CD4-positive, alpha-beta T cell treated with Interleukin-4 for 1 hour (primary cell): ENCODE measurements at places on chromosomes 16 and 17.

DNA sequence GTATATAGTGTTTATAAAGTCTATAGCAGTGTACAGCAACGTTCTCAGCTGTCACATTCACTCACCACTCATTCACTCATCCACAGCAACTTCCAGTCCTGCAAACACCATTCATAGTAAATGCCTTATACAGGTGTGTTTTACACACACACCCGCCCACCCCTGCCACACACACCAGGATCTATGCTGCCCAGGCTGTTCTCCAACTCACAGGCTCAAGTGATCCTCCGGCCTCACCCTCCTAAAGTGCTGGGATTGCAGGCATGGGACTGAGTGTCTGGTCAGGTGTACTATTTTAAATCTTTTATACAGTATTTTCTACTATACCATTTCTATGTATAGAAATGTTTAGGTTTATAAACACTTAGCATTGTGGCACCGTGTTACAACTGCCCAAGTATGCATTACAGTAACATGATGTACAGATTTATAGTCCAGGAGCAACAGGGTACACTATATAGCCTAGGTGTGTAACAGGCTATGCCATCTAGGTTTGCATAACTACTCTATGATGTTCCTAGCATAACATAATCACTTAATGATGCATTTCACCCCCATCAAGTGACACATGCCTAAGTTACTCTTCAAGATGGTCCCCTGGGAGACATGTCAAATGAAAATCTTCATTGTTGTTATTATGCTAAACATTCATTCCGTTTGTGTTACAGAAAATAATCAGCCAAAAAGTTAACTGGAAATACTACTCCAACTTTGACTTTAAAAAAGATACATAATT lies 42.5 kb downstream of the CREBBP start:
- DNase-seq: no peak

DNA sequence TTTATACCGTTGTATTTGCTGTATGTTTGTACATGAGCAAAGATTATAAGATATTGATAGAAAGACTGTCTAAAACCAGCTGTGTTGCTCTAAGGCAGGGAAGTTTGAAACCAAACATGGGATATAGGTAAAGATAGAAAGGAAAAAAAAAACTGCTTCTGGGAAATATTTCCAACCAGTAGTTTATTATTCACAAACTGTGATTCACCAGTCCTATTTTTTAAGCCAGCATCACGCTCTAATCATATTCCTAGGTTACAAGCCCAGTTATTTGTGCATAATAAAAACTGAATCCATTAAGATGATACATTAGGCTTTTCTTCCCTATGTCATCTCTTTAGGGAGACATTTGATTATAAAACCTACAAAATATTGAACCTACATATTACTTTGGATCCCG lies 4.0 kb downstream of the ERN1 start:
- DNase-seq: no peak

DNA sequence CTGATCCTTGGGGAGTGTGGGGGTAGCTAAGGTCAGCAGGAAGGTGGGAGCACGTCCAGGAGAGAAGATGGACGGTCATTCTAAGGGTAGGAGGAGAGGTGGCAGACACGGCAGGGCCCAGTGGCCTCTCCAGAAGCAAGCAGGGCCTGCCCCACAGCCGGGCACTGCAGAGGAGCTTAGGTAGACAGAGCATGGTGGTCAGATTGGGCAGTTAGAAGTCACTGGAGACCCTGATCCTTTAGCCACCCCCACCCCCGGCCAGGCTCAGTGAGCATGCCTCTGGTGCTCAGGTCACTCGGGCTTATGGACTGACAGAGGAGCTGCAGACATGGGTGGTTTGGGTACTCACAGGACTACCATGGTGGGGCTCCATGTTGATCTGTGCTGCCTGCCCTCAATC lies 26.3 kb downstream of the NLRP1 start:
- DNase-seq: no peak

DNA sequence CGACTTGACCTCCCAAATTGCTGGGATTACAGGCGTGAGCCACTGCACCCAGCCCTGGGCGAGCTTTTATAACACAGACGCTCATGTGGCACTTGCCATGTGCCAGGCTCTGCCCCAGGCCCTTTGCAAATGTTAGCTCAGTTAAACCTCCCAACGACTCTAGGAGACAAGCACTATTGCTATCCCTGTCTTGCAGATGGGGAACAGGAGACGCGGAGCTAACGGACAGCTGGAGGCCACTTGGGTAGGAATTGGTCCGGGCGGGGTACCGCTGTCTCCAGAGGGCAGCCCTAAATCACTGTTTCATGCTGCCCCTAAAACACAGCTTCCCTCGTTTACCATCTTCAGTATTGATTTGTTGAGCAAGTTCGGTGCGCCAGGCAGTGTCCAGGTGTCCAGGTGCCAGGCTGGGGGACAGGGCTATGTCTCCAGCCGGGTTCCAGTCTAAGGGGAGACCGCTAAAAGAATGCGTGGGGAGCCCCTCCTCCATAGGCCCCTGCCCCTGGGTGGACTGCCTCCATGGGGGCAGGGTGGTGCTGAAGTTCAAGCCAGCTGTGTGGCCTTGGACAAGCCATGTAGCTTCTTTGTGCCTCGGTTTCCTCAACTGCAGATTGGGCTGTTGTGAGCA lies 23.7 kb downstream of the TMEM235 start:
- no peak for DNase-seq

DNA sequence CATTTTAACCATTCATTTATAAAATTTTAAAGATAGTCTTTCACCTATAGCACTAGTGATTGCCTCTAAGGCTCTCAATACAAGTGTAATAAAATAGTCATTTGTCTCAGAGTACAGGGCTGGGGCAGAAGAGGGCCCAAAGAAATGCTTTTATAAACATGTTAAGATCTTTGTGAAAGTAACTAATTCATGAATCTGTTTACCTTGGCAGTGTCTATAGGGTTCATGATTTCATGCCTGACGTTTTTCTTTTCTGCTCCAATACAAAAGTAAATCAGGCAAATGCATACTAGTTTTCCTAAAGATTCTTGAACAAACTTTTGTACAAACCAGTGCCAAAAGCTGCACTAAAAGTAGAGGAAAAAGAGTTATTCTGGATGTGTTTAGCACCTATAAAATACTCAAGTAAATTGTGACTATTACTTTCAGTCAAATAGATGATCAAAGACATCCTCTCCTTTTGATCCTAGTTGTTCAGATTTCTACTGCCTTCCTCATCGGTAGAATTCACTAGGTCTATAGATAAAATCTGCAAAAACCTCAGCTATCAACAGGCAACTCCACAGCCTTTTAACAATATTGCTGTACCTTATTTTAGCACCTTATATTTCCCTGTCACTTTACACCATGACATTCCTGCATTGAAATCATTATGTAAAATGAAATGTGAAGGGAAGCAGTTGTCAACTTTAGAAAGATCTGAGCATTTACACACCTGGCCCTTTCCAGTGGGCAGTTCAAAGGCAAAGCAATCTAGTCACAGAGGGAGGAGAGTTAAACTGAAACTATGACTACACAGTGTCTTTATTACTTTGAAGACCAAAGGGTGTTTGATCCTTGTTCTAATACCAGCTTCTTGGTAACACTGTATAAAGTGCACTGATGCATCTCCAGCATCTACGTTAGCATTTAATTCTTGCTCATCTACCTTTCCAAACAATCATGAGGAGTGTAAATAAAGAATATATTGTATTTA lies 100.0 kb upstream of the MED13 start:
- no peak for DNase-seq

DNA sequence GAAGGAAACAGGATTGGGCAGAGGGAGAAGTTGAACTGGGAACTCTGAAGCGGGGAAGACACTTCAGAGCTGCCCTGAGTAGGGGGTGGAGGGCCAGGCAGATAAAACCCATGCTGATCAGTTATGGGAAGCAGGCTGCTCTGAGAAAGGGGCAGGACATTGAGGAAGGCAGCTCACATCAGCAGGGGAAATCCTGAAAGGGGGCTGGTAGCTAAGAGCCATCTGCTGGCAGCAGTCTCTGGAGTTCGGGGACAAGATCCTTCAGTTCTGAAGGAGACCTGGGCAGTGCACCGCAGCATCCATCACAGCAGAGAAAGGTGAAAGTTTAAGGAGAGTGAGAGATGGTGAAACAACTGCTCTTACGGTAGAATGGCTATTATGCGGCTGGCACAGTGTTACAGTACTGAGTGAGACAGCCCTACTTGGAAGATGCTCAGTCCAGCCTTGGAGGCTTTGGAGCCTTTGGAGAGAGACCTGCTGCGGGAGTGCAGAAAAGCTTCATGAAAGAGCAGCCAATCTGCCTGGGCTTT lies 5.4 kb upstream of the KIF18B start:
- DNase-seq: no peak

GRCh38 chr16:28873543-28874201 lies 4.6 kb upstream of the ATP2A1 start:
- peak; percentile 67 for DNase-seq

DNA sequence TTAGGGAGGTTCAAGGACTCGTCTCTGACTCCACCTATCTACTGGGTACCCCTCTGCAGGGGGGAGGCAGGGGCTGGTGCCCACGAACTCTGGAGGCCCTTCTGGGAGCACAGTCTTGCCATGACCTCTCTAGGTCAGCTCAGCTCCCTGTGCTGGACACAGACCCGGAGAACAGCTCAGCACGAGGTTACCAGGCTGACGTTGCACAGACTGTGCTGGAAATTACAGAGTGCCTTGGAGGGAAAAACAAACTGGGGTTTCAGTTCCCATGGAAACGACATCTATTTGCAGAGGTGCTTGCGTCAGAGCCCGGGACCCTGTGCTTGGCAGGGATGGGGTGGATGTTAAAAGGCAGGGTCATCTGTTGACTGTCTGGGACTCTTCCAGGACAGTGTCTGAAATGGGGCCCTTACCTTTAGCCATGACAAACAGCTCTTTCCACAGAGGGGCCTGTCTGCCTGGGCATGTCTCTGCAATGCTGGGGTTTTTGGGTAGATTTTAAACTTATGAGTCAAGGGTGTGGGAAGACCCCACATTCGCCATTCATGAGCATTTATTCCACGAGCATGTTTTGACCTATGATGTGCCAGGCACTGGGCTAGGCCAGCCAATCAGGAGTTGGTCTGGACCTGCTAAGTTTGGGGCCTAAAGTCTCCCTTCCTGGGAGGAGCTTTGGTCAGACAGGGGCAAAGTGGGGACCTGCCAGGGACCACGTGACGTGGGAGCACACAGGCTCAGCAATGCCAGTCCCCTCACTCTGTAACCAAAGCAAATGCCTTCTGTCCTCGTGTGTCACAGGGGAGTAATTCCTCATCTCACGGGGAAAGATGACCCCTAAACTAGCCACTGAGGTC lies 22.5 kb downstream of the CCR7 start:
- peak; percentile 68 for DNase-seq

- no peak for DNase-seq
These were observed 3.2 kb upstream of the SNN start for GRCh38 chr16:11665071-11665491.

DNA sequence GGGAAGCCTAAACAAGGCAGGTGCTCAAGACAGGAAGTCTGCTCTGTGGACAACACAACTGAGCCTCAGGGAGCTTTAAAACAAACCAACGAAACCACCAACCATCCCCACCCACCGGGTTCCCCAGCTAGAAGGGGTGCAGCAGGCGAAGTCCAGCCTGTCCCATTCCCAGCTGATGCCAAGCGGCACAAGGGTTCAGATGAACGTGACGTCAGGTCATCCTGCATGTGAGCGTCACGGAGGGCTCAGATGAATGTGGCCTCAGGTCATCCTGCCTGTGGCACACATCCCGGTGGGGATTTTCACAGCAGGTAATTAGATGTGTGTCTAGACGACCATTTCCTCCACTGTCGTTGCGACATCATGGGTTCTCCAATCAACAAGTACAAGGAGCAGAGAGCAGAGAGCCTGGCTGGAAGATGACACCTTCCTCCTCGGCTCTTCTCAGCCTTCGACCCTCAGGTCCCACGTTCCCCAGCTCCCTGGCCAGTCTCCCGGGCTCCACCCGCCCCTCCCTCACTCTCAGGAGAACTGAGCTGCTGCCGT lies 246.5 kb downstream of the FOXL1 start:
- no peak for DNase-seq

- DNase-seq: no peak
These were observed 322.5 kb downstream of the C16orf95 start for GRCh38 chr16:86994651-86995171.

- no peak for DNase-seq
These were observed 949 bp upstream of the SPAG7 start for GRCh38 chr17:4968486-4969046.

GRCh38 chr16:63530974-63531373 lies 1494.7 kb upstream of the CDH8 start:
- DNase-seq: no peak

DNA sequence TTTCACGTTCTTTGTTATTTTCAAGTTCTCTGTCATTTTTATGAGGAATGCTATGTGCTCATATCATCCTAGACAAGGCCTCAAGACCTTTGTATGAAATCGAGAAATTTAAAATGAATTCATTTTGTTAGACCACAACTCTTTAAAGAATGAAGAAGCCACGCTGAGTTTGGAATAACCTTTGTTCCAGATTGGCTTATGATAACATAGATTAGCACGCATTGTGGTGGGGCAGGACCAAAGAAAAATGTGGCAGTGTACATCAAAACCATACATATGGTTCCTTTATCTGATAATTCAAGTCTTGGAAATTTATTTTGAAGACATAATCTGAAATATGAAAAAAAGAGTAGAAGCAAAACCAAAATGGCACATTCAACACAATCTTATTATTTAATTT lies 2.2 kb downstream of the HSD17B2 start:
- DNase-seq: no peak

- no peak for DNase-seq
These were observed 407.3 kb downstream of the XYLT1 start for GRCh38 chr16:17063201-17064139.

- no peak for DNase-seq
These were observed 853.8 kb downstream of the CDH8 start for GRCh38 chr16:61182391-61182790.

DNA sequence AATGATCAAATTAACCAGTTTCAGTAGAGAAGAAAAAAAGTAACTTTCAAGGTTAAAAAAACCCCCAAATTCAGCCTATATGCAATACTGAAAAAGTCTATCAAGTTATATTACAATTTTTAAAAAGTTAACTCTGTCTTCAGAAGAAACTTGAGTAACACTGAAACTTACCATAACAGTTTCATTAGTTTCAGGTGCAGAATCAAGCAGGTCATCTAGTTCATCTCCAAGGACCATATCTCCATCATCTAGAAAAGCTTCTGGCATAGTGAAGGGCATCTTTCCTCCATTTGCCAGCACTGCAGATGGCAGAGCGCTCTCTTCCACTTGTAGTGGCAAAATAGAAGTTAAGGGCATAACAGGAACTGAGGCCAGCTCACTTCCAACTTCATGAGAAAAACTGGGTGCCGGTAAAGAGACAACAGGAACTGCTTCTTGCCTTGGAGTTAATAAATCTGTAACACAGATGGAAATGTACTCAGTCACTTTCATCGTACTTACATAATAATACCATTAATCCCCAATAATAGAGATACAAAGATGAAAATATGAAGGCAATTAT lies 22.9 kb downstream of the ZC3H7A start:
- no peak for DNase-seq

GRCh38 chr17:11840052-11840451 lies 157.2 kb downstream of the ZNF18 start:
- no peak for DNase-seq

- no peak for DNase-seq
These were observed 45.9 kb downstream of the JPH3 start for GRCh38 chr16:87648236-87648635.

GRCh38 chr17:78532311-78532710 lies 44.9 kb downstream of the DNAH17 start:
- no peak for DNase-seq
